ENCODE measurements at places on chromosomes 2 and 18.

- no peak for DNase-seq
Observed at GRCh38 chr2:186457908-186458307, 28.2 kb upstream of the ZC3H15 start.

DNA sequence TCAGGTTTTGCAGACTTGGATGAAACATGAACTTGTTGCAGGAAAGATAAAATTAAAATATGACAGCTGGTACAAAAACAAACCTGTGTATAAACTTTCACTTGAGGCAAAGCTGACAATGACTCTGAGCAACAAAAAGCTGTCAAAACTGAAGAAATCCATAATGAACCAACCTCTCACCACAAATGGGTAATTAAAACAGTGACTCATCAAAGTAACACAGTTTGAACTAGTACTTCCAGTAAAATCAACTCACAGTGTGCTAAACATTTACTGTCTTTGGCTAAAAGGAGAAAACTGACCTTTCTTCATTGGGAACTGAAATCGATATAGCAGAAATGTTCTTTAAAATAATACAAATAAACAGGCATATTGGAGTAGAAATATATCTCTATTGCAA is 209.7 kb downstream of the WDPCP start:
- DNase-seq = no peak

- DNase-seq = no peak
Observed at GRCh38 chr2:42248846-42249245, 79.7 kb downstream of the EML4 start.

DNA sequence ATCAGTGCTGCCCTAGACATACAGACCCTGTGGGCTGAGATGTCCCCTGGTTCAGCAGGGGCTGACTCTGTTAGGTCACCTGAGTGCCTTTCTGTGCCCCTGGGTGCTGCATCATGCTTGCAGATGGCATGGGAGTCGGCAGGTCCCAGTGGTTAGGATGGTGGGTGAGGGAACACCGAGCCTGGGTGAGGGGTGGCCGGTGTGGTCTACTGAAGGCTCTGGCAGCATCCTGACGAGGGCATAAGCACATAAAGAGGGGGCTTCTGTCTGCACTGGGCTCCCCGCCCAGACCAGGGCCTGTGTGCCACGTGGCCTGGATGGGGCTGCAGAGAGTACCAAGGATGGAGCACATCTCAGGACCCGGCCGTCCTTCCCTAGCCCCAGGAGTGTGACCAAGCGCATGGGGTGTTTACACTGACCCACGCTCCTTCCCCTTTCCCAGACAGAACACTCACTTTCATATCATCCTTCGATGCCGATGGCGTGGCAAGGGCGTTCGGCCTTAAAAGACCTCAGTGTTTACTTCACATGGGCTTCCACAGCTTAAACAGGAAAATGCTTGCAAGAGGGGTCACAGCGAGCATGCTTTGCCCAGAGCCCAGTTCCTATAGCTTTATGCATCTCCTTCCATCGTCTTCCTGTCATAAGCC is 115.1 kb downstream of the STPG4 start:
- no peak for DNase-seq

GRCh38 chr18:48791636-48792105 is 159.1 kb downstream of the SMAD7 start:
- DNase-seq = no peak

DNA sequence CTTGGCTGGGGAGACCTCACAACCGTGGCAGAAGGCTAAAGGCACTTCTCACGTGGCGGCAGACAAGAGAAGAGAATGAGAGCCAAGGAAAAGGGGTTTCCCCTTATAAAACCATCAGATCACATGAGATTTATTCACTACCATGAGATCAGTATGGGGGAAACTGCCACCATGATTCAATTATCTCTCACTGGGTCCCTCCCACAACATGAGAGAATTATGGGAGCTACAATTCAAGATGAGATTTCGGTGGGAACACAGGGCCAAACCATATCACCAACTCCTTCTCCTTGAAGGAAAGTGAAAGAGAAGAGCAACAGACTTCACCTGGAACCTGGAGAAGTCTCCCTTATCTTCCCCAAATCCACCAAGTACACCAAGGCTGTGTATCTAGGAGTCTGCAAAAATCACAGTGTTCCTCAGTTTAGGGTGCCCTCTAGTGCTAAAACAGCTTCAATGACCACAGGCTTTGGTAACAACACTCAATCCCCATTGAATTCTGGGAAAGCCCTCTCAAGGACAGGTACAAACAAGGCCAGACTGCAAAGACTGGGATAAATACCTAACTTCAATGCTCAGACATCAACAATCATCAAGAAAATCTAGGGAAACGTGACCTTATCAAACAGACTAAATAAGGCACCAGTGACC is 148.8 kb upstream of the SRD5A2 start:
- no peak for DNase-seq

GRCh38 chr2:188647430-188648070 is 326.6 kb upstream of the COL3A1 start:
- DNase-seq = no peak

- no peak for DNase-seq
Observed at GRCh38 chr2:111624411-111625156, 259.4 kb downstream of the ANAPC1 start.

- no peak for DNase-seq
Observed at GRCh38 chr2:182077448-182078142, 91.9 kb downstream of the PPP1R1C start.

DNA sequence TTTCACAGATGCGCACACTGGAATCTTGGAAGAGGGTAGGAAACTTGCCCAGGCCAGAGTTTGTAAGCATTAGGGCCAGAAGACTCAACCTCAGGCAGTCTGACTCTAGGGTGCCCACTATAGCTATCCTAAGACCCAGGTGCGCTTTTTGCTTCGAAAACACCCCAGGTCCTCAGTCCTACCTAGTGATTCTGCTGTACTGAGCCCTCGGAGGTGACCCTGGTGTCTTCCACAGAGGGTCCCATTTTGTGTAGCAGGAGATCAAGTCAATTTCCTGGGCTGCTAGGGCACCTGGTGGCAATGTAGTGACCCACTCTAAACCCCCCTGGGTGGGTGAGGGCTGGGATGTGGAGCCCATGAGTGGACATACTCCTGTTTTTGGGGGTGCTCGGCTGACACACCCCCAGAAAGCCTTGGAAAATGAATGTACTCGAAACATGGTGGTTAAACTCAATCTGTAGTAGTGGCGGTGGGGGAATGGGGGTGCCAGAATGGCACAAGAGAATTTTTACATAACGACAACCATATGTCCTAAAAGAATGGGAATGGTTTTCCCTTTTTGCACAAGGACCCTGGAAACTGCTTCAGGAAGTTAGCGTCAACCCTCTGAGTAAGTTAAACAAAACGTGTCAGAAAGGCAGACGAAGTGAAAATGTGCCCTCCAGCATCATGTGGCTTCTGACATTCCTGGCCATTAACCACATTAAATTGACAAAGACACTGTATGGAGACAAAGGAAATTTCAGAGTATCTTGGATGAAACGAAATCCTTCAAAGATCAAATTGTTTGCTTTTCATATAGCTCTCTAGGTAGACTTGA is 218.0 kb upstream of the COPS8 start:
- no peak for DNase-seq

DNA sequence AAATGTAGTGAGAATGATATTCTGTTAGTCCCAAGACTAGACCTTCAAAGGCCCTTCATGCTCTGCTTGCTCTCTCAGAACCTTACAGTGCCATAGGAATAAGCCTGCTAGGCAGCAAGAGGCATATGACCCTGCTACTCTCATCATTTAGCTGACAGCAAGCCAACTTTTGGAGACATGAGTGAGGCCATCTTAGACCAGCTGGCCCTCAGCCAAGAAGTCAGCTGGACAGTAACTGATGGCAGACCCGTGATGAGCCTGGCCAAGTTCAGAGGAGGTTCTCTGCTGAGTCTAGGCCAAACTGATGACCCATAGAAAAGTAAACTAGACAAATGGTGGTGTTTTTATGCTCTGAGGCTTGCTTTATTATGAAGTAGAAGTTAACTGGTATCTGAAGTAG is 82.6 kb downstream of the C18orf54 start:
- DNase-seq = no peak

GRCh38 chr2:202072737-202073401 is at the start of gene KIAA2012:
KIAA2012 (plus strand) TSS chr2:202073255; CDS start chr2:202073628, 373 bp downstream.
- no peak for DNase-seq

GRCh38 chr2:16284941-16285625 is 344.7 kb downstream of the MYCN start:
- DNase-seq = no peak

DNA sequence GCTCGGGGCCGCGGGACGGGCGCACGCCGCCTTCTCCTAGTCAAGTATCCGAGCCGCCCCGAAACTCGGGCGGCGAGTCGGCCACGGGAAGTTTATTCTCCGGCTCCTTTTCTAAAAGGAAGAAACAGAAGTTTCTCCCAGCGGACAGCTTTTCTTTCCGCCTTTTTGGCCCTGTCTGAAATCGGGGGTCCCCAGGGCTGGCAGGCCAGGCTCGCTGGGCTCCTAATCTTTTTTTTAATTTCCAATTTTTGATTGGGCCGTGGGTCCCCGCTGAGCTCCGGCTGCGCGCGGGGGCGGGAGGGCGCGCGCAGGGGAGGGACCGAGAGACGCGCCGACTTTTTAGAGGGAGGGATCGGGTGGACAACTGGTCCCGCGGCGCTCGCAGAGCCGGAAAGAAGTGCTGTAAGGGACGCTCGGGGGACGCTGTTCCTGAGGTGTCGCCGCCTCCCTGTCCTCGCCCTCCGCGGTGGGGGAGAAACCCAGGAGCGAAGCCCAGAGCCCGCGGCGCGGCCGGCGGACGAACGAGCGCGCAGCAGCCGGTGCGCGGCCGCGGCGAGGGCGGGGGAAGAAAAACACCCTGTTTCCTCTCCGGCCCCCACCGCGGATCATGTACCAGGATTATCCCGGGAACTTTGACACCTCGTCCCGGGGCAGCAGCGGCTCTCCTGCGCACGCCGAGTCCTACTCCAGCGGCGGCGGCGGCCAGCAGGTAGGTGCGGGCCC is 617 bp downstream of the FOSL2 start:
- no peak for DNase-seq

GRCh38 chr2:215624423-215624829 is 188.6 kb upstream of the FN1 start:
- no peak for DNase-seq

GRCh38 chr2:11344956-11345677 is 681 bp upstream of the ROCK2 start:
- DNase-seq = no peak
